ENCODE measurements at places on chromosomes 7 and 10.

GRCh38 chr10:95319239-95319638, 28.4 kb upstream of the PDLIM1 start:
- no peak for DNase-seq

- DNase-seq: no peak
Observed at GRCh38 chr7:45944058-45944457, 23.0 kb upstream of the IGFBP3 start.

DNA sequence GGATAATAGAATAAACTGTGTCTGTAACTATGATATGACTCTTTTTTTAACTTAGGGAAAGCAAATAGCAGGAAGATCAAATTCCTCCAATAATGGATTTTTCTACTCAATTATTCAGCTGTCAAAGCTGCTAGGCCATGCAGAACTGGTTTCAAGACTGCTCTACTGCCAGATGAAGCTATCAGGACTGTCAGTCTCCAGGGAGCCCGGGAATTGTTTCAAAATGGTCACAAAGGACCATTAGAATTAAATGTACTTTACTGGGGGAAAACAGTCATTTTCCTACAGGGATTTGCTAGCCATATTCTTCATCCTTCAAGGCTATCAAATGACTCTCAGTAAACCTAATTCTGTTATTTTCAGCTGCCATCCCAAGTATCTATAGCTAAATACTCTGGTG, 276.3 kb downstream of the LHFPL3 start:
- no peak for DNase-seq

GRCh38 chr7:135147899-135148721, at the start of gene TMEM140:
TMEM140 (plus strand) TSS chr7:135148072; CDS start chr7:135164442, 16,370 bp downstream.
- DNase-seq: no peak

- DNase-seq: no peak
Observed at GRCh38 chr7:51224811-51225595, 91.6 kb downstream of the COBL start.

DNA sequence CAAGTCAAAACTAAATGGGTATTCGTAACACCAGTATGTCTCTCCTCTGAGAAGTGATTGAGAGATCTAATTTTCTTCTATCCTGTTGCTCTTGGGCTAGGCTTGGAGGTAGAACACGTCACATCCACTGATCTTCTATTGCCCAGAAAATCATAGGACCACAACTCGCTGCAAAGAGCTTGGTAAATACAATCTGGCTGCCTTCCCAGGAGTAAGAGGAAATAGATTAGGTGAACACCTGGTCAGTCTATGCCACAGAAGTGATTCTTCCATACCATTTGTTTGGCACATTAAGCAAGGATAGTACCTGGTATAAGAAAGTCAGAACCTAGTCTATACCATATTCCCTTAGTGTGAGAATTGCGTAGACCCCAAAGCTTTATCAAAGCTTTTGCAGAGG, 129.3 kb upstream of the PHYHIPL start:
- no peak for DNase-seq

DNA sequence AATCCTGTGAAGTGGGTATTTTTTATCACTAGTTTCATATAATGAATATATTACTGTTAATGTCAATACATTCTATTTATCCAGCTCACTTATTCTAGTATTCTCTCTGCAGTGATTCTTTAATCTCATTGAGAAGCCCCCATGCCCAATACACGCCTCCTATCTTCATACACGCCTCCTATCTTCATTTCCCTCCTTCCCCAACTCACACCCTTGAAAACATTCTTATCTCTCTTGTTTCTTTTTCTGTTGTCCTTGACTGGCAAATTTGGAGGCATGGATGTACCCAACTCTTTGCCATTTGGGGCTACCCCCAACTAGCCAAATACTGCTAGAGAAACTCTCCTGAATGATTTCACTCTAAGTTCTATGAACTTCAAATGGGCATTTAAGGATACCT, 40.5 kb downstream of the ST8SIA6 start:
- DNase-seq: no peak

DNA sequence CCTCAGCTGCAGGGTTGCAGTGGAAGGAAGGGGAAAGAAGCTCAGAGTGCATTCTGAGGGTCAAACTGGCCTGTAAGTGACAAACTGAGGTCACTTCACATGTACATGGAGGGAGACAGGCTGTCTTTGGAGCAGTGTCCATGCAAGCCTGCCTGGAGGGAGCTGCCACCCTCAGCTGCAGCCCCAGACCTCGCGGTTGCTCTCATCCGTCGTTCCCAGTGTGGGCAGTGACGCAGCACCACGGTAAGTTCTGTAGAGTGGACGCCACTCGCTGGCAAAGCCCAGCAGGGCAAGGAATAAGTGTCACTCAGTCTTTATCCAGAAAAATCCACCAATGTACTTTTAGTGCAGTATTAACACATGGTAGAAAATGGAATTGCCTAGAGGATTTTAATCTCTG, 225.7 kb downstream of the MGMT start:
- no peak for DNase-seq

GRCh38 chr7:36613031-36613614, 111.2 kb downstream of the AOAH start:
- no peak for DNase-seq

- no peak for DNase-seq
Observed at GRCh38 chr10:110355141-110355831, 50.6 kb upstream of the SMNDC1 start.

DNA sequence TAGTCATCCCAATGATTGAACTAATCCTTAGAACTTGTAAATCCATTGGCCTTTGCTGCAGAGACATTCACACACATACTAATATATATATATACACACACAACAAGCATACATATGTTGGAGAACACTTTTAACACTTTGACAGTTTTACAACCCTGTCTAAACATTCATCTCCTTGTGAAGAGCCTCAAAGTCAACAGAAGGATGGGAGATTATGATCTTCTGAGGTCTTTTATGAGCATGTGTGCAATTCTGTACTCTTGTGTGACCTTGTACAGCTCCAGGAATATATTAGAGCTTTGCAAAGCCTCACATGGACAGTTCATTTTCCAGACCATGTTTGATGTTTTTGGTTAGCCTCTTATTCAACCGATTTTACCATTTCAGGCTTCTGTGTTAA, 589.0 kb downstream of the NXPH1 start:
- DNase-seq: no peak

DNA sequence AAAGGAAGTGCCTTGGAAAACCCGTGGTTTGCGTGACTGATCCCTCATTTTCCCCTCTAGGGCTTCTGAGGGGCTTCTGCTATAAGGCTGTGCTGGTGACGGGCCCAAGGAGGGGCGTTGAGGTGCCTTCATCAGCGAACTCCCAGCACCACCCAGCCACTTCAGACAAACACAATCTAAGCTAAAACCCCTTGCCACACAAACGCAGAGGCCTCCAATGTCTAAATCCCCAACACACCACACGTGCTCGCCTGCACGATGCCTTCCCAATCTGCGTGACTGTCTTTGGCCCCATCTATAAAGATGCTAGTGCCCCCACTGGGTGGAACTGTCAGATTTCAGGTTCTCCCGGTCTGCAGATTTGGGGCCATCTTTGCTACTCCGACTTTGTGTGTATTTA, 4.1 kb upstream of the GAD2 start:
- no peak for DNase-seq

DNA sequence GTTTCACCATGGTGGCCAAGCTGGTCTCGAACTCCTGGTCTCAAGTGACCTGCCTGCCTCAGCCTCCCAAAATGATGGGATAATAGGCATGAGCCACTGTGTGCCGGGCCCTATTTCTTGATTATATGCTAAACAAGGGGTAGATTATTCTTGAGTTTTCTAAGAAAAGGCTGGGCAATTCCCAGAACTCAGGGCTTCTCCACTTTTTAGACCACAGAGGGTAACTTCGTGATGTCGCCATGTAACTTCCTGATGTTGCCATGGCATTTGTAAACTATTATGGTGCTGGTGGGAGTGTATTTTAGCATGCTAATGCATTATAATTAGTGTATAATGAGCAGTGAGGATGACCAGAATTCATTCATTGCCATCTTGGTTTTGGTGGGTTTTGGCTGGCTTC, 35.8 kb downstream of the OTUD1 start:
- no peak for DNase-seq

- DNase-seq: no peak
Observed at GRCh38 chr7:138186951-138187351, 110.7 kb downstream of the AKR1D1 start.

DNA sequence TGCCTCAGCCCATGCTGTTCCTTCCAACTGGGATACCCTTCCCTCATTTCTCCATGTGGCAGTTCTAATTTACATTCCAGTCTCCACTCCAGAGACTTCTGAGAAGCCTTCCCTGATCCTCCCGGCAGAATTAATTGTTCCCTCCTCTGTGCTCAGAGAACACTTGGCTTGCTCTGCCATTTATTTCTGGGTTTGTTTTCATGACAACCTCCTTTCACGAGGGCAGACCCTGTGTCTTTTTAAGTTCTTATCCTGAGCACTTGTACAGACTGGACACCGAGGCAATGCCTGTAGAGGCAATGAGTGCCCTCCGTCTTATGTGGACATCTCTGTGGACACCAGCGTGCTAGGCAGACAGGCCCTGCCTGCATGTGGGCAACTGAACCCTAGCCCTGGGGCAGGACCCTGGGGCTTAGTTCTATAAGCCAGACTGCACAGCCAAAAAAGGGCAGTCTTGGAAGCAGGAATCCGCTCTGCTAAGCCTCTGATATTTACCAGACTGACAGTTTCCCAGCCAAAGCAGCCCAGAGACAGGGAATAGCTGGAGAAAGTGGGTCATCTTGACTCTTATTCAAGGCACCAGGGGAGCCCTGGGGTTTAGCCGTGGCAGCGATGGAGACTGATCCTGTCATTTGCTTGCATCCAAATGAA, 474.0 kb downstream of the RPS24 start:
- DNase-seq: no peak

DNA sequence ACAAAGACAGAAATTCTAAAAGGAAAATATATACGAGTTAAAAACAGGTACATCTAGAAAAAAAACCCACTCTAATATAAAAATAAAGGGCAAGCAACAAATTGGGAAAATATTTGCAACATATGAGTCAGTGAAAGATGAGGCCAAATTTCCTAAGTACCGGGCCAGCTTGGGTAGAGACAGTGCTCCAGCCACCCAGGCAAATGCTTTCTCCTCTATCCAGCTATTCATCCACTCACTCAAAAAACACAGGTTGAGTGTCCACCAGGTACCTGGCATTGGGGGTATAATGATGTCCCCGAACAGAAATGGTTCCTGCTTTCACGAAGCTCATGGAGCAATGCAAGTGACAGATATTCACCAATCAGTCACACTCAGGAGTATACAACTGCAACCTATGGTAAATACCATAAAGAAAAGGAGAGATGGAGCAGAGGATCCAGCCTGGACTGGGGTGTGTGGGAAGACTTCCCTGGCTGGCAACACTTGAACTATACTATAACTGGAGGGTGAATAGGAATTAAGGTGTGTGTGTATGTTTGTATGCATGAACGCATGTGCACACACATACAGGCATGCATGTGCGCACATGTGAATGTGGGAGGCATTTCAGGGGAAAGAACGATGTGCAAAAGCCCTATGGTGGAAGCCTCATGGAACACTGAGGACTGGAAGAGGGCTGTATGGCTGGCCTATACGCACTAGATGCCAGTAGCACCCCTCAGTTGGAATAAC, 2.3 kb downstream of the ARHGAP22 start:
- peak; percentile 65 for DNase-seq

DNA sequence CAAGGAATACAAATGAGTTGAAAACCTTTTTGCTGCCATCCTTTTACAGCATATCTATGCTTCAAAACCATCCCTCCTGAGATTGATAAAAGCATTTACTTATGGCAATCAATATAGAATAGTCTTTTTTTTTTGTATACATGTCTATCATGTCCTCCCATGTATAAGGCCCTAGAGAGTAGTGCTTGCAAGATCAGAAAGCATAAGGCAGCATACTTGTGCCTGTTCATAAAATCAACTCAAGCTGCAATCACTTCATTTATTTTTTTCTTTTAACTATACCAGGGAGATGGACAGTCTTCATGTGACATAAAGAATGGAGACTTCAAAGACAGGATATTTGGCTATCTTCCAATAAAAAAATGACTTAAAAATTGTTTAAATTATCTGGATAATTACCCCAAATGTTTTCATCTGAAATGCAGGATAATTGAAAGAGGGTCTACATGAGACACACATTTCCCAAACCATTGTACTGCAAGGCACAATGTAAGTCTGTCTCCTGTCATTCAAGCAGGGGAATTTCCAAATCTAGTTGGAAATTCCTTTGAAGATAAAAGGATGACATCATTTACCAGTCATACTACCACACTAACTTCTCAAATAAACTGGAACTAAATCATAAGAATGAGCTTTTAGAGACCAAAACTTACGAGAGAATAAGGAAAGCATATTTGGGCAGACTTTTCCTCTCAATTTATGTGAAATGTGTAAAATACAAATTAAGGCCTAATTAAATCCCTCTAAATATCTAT, 22.5 kb downstream of the LRRN3 start:
- DNase-seq: peak; percentile 48

GRCh38 chr7:118033273-118033672, 150.7 kb upstream of the LSM8 start:
- DNase-seq: no peak

- DNase-seq: no peak
Observed at GRCh38 chr7:111518264-111518663, 44.0 kb downstream of the IMMP2L start.

GRCh38 chr10:21926949-21927348, 76.6 kb downstream of the DNAJC1 start:
- DNase-seq: peak; percentile 73

- DNase-seq: no peak
Observed at GRCh38 chr7:1520539-1521234, 9.8 kb upstream of the MAFK start.

DNA sequence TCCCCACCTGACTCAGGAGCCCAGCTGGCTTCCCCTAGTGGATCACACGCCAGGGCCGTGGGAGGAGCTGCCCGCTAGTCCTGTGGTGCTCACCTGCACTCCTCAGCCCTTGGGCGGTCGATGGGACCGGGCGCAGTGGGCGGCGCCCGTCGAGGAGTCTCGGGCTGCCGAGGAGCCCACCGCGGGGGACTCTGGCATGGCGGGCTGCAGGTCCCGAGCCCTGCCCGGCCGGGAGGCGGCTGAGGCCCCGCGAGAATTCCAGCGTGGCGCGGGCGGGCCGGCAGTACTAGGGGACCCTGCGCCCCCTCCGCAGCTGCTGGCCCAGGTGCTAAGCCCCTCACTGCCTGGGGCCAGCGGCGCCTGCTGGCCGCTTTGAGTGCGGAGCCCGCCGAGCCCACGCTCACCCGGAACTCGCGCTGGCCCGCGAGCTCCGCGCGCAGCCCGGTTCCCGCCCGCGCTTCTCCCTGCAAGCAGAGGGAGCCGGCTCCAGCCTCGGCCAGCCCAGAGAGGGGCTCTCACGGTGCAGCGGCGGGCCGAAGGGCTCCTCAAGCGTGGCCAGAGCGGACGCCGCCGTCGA, 367.9 kb downstream of the TYW1 start:
- no peak for DNase-seq

- peak; percentile 10 for DNase-seq
Observed at GRCh38 chr7:132609222-132609621, 33.0 kb upstream of the PLXNA4 start.

GRCh38 chr7:101625031-101625791, 3.9 kb downstream of the MYL10 start:
- DNase-seq: peak; percentile 50

DNA sequence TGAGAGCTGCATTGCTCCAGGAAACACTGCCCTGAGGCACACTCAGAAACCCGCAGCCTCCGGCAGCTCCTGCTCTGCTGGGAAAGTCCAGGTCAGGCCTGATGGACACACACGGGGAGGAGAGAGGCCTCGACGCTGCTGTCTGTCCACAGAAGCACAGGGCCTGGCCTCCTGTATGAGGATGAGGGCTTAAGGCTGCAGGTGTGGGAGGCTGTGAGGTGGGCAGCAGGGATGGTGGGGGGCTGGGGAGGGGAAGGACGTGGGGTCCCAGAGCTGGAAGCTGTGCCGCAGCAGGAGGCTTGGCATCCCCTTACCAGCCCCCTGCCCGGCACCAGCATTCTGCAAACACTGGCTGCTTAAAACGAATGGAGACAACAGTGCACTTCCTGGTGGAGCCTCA, 186.2 kb downstream of the DNAJB6 start:
- DNase-seq: no peak

Data from GM03348 (cell line).